ENCODE measurements at places on chromosomes 11 and 22.

DNA sequence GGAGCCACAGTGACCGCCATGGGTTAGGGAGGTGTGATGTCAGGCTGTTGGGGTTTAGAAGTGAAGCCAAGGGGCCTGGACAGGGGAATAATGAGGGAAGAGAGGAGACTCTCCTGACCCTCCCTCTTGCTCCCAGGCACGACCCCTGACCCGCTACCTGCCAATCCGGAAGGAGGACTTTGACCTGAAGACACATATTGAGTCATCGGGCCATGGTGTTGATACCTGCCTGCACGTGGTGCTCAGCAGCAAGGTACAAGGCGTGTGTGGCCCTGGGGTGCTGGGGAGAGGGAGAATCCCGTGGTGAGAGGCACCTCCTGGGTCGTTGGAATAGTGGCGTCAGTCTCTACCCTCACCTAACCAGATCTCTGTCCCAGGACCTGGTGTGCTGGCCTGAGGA lies 29.5 kb downstream of the TREH start:
- DNase-seq: no peak

- no peak for DNase-seq
Measured at GRCh38 chr11:118660681-118661424, 18.6 kb downstream of the TREH start.

DNA sequence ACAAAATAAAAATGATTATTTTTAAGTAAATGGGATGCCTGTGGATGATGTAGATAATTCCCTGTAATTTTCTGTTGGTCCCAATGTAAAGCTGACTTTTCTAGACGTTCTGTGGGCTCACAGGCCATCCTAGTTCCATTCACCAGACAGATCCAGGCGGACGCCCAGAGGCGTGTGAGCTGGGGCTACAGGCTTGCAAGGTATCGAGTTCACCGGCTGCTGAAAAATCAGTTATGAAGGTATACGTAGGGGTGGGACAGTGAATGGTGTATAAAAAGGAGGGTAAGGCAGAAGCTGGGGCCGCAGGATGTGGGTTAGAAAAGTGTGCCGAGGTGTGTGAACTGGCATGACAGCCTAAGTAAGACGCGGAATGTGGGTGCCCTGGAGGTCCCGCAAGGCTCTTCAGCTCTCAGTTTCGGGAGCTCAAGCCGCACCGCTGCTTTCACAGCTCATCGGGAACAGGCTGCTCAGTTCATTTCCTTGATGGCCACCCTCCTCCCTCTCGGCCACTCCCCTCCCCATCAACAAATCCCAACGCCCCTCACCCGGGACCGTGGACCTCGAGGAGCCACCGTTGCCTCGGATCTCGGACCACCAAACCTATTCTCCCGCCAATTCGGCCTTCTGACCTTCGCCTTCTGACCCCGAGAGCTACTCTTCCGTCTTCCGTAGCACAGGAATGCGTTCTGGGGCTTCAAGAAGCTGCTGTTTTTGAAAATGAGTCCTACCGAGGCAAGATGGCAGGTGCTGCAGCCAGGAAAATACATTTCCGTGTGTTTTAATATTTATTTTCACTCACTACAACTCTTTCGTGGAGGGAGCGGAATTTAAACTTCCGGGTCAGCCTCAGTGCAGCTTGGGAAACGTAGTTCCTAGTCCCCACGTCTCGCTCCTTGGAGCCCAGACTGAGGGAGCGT lies at the start of gene XNDC1N:
Gene XNDC1N (minus strand): TSS at position 775 of the 917 bp plus-strand sequence. CDS start 5,241 bp downstream, outside the sequence.
- DNase-seq: peak; percentile 87

DNA sequence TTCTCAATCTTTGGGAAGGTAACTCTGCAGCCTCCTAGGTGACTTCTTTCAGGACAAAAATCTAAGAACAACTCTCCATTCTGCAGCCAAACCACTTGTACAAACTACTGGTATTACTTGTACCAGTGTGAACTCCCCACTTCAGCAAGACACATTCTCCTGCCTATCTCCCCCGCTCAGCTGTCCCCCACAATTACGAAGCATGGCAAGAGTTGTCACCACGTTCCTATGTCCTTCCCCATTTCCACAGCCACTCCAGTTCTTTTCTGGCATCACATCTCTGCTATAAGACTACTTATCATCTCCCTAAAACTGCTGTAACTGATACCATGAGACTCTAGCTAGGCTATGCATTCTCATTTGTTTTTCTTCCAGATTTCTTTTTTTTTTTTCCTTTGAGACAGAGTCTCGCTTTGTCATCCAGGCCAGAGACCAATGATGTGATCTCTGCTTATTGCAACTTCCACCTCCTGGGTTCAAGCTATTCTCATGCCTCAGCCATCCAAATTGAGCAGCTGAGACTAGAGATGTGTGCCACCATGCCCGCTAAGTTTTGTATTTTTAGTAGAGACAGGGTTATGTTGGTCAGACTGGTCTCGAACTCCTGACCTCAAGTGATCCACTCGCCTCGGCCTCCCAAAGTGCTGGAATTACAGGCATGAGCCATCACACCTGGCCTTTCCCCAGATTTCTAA lies 71.9 kb upstream of the CDON start:
- DNase-seq: no peak

- peak; percentile 11 for DNase-seq
Measured at GRCh38 chr11:108947654-108948570, 283.0 kb downstream of the DDX10 start.

- DNase-seq: no peak
Measured at GRCh38 chr22:43217285-43218030, 30.5 kb upstream of the TTLL12 start.

GRCh38 chr11:113203141-113203753 lies 111.1 kb upstream of the TTC12 start:
- DNase-seq: no peak

DNA sequence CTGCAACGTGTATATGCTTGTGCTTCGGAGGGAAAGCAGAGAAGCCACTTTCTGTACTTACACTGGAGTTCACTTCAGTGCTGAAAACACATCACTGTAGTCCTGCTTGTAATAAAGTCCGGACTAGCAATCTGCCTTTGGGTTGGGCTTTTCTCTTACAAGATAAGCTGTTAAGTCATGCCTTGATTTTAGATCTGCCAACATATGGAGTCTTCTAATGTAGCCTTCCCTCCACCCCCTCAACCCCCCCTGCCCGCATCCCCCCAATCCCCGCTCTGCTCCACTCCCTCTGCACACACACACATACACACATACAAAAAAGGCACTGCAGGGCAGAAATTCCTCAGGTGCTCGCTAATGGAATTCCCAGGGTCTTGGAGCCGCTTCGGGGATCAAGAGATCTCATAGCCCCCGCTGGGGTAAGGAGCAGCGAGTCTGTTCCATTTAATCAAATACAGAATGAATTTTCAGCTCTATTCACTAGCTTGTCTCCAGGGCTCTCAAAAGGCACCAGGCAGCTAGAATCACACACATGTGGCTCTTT lies 3.4 kb downstream of the CDON start:
- no peak for DNase-seq

DNA sequence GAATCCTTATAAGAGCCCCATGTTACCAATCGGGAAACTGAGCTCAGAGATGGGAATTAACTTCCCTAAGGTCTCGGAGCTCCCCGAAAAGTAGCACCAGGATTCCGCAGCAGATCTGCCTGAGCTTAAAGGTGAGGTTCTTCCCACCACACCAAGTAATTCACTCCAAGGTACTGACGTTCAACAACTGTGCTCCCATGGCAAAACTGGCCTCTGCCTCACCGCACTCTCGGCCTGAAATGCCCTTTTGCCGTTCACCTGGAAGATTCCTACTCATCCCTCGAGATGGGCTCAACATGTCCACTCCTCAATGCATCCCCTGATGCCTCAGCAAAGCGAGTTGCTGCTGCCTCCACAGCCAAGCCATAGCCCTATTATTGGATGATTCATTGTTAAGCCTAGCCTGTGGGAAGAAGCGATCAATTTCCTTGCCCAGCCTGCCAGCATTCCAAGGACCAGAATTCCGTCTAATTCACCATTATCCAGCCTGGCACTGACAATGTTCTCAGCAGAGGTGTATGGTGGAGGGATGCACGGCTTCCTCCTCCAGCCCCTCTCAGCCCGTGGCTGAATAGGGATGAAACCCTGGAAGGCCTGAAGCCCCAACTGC lies 4.2 kb downstream of the PLAAT3 start:
- no peak for DNase-seq

- DNase-seq: no peak
Measured at GRCh38 chr22:20391222-20391621, 2.7 kb upstream of the ZNF74 start.

GRCh38 chr11:68780829-68781228 lies 29.5 kb upstream of the TESMIN start:
- peak; percentile 5 for DNase-seq

- DNase-seq: no peak
Measured at GRCh38 chr11:78514922-78515502, 59.7 kb downstream of the NARS2 start.

DNA sequence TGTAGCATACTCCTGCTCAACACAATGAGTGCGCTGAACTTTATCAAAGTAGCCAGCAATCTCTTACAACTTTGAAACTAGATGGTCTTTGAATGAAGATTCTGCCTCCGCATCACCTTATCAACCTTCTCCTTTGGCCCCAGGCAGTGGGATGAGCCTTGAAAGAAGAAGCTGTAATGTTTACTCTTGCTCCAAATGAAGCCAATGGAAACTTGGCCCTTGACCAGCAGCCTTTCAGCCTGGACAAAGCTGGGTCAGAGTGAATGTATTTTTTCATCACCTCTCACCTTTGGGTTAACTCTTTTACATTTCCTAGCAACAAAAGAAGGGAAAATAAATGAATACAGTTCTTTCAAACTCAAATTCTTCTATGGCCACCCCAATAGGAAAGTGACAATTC lies 359.1 kb downstream of the KCNA4 start:
- DNase-seq: no peak

- no peak for DNase-seq
Measured at GRCh38 chr11:3130269-3131071, 34.6 kb downstream of the OSBPL5 start.

DNA sequence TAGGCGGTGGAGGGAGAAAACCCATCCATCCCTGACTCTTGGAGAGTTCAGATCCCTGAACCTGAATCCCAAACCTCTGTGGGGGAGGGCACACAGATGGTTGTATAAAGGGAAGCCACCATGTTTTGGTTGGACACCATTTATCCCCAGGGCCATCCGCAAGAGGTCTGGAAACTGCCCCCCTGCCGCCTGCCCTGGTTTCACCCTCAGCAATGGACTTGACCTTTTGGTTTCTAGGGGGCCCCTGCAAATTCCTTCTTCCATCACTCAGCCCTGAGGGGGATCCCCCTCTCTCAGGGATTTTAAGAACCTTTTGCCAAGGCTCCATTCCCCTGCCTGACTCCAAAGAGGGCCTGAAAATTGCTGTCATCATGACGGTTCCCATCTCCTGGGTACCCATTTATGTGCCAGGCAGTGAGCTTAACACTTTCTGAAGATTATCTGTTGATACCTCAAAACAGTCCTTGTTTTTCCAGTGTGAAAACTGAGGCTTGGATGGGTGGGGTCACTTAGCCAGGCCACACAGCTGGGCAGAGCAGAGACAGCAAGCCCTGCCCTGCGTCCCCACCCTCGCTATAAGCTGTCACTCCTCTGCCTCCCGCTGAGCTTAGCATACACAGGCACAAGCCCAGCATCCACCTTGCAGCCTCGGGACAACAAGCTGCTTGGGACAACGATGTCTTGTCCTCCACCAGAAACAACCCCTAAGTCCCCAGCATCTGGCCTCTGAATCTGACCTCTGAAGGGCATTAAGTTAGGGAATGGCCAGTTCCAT lies 33.2 kb upstream of the CRYBB3 start:
- no peak for DNase-seq

DNA sequence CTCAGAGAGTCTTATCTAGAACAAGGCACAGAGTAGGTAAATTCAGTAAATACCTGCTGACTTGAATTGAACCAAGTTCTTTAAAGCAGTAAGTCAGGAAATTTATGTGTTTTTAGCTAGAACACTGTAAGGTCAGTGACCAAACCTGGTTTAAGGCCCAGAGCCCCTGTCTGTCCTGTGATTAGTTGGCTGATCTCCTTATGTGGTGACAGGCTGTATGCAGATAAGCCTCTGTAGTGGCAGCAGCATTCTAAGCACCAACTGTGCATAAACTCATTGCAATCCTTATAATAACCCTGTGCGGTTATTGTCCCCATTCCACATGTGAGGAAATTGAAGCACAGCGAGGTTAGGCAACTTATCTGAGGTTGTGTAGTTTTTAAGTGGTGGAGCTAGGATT lies 40.5 kb downstream of the FBXO7 start:
- DNase-seq: no peak

DNA sequence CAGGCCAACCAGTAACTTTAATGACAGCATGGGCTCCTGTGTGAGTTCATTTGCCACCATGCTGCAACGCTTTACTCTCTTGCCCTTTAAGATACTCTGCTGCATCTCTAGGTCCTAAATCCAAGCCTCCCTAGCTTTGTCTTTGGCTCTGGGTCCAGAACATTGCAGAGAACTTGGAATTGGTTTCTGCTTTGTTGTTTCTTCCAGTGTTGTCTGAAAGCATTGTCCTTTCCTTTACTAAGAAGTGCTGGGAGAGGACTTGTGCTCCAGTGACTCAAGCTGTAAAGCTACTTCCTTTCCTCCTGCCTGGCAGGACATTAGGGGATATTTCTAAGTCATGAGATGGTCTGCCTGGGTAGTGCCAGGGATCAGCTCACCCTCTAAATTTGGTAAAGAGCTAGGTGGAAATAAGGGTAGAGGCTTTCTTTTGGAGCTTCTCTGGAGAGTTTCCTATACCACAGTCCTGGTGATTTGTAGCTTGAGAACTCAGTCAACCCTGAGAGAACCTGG lies 202.5 kb upstream of the CADM1 start:
- DNase-seq: no peak

- no peak for DNase-seq
Measured at GRCh38 chr11:113615773-113616172, 90.3 kb downstream of the TMPRSS5 start.

GRCh38 chr11:134691985-134692384 lies 279.9 kb upstream of the B3GAT1 start:
- DNase-seq: no peak

DNA sequence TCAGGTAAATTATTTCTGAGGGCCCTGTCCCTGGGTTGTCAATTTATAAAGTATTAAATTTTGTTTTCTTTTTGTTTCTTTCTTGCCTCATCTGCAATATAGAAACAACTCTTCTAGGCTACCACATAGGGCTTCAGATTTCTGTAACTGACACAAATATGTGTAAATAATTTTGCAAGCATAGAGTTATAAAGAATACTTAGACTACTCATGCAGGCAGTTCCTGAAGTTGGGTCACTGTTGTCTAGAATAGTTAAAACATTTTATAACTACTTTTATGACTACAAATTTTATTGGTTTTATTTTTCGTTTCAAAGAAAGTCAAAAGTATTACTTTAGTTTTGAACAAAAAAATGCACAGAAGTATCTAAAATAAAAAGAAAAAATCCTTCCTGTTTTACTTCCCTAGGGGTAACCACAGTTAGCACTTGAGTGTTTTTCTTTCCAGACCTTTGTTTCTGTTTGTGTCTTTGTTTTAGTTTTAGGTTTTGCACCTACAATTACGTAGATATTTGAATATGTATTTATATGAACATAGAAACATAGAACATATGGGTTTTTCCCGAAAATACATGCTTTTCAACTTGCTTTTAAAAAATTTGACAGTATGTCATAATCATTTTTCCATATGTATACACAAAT lies 12.4 kb upstream of the TMEM123 start:
- DNase-seq: no peak

GRCh38 chr11:129090056-129090455 lies 102.1 kb downstream of the ARHGAP32 start:
- DNase-seq: no peak
